Muscle of back (tissue), 13 donors: ENCODE measurements at places on chromosomes 7 and 10.

DNA sequence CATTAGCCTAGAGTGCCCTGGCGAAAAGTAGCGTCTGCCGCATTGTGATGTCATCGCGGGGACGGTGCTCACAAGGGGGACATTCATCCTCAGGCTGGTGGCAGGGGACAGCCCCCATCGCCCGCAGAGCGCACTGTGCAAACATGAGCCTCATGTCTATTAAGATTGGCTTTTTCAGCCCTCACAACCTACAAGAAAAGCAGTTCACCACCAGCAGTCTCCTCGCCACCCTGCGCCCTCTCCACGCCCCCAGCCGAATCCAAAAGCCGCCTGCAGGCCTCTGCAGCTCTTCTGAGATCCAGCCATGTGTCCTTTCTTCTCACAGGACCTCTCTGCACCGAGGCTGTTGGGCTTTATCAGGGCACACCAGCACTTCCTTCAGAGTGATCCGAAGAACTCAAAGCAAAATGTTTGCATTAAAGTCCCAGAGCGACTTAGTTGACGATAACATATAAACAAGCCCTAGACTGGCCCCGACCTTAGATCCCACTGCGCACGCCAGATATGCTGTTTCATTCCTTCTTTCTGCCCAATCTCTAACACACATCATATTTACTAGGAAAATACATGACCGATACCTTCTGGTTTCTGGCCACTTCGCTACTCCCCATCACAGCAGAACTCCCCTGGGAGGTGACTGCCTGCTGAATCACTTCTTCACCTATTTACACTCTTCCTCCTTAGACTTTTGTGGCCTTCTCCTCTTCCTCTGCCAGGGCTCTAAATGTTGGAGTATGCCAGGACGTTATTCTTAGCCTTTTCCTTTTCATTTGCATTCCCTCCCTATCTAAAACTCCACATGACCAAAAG is 206.0 kb upstream of the SH2B2 start:
- no peak for DNase-seq

- DNase-seq = no peak
These were observed 77.1 kb downstream of the FRMPD2 start for GRCh38 chr10:48197236-48197899.

DNA sequence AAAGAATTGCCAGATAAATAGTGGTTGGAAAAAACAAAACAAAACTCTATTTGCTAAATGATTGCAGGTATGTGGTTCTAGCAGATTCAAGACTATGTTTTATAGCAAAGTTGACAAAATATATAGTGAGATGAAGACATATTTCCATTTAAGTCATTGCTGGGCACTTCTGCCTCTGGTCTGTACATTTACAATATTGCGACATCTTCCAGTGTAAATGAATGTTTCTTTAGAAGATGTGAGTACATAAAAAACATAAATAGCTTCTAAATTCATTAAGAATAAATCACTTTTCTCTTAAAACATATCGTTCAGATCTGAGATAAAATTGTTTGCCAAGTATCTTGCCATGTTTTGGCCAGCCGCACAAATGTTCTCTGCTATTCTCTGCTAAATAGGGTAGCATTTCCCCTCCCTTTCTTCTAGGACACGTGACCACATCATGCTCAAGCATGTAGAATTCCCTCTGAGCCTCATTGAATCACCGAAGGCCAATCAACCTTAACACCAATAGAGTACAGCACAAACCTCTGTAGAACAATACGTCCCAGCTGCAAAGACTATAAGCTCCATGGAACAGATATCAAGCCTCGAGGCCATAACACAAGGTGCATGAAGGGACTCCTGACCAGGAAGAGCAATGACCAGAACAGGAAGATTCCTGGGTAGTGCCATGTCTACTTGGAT is 1173.3 kb downstream of the GATA3 start:
- DNase-seq = no peak

GRCh38 chr10:77034795-77035194 is 602.8 kb downstream of the KCNMA1 start:
- DNase-seq = no peak

GRCh38 chr7:7647495-7648036 is 7.0 kb downstream of the UMAD1 start:
- no peak for DNase-seq

GRCh38 chr7:95441042-95441823 is 6.4 kb upstream of the PON2 start:
- DNase-seq = no peak

DNA sequence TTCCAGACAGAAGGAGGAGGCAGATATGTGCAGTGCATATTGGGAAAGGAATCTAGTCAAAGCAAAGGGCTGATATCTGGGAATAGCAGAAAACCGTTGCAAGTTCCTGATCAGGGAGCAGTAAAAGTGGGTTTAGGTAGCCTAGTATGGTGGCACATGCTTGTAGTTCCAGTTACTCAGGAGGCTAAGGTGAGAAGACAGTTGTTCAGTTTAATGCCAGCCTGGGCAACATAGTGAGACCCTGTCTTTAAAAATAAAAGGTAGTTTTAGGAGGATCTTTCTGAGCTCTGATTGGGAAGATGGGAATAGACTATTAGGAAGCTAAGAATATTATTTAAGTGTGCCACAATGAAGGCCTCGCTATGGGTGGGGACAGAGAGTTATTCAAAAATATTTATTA is 1.7 kb downstream of the CCDC172 start:
- DNase-seq = no peak

- no peak for DNase-seq
These were observed 172.4 kb upstream of the PRR15 start for GRCh38 chr7:29391262-29391661.

DNA sequence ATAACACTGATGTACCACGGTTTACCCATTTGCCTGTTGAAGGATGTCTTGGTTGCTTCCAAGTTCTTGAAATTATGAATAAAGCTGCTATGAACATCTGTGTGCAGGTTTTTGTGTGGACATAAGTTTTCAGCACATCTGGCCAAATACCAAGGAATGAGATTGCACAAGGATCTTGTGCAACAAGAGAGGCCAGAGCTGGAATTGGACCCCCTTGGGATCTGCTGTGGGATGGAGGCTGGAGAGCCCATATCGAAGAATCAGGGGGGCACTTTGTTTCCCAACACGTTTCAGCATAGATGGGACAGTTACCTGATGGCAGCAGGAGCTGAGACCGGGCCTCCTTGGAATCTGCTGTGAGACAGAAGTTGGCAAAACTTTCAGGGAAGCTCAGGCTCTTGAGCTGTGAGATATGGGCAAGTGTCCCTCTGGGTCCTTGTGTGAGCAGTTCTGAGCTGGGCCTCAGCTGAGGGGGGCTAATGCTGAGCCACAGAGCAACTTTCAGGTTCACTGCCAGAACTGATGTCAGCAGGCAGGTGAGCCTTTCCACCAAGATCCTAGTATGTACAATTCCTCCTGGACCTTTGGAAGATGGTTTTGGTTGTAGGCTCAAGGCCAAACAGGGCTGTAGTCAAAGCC is 115.2 kb upstream of the RAB18 start:
- DNase-seq = no peak

GRCh38 chr10:94264085-94264484 is 98.7 kb downstream of the NOC3L start:
- no peak for DNase-seq

DNA sequence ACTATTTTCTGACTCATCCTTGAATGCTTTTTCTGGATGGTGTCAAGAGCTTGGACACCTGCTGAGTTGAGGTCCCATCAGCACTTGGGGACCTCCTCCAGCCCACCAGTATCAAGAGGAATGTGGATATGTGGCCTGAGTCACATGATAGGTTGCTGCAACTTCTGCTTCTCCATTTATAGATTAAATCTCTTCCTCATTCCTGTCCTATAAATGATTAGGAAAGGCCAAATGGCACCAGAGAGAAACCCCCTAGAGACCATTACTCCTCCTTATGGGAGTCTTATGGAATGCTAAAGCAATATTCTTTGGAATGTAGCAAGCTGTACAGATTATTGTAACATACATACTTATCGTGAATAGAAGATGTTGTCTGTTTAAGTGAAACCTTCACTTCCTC is 85.6 kb downstream of the NEUROD6 start:
- peak; percentile 2 for DNase-seq

- no peak for DNase-seq
These were observed 127.0 kb downstream of the VPS41 start for GRCh38 chr7:38781991-38782390.

DNA sequence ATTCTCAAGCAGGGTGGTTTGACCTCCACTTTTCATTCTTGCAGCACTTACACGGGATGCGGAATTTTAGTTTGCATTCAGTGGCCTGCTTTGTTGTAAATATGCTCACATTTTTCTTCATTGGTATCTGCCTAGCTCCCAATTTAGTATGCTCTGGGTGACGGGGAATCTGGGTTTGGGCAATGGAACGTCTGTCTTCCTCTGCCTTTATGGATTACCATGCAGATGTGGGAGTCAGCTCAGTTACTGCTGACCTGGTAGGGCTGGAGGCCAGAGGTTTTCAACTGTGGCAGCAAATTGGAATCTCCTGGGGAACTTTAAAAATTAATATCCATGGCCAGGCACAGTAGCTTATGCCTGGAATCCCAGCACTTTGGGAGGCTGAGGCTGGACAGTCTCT is 161.6 kb downstream of the CAMK1D start:
- DNase-seq = no peak

DNA sequence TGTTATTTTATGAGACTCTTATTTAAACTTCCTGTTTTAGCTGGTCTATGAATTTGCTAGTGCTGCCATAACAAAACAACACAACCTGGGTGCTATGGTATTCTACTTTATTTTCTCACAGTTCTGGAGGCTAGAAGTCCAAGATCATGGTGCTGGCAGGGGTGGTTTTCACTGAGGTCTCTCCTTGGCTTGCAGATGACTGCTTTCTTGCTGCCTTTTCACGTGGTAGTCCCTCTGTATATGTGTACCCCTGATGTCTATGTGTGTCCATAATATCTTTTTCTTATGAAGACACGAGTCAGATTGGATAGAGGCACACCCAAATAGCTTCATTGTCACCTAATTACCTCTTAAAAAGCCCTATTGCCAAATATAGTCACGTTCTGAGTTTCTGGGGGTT is 270.5 kb downstream of the BMPER start:
- DNase-seq = no peak
